Stimulated activated CD4-positive, alpha-beta T cell treated with anti-CD3 and anti-CD28 coated beads, Interleukin-1b, Interleukin-23, amount 100 ng/mL, for 1 hour (primary cell): ENCODE measurements at places on chromosomes 5 and 9.

DNA sequence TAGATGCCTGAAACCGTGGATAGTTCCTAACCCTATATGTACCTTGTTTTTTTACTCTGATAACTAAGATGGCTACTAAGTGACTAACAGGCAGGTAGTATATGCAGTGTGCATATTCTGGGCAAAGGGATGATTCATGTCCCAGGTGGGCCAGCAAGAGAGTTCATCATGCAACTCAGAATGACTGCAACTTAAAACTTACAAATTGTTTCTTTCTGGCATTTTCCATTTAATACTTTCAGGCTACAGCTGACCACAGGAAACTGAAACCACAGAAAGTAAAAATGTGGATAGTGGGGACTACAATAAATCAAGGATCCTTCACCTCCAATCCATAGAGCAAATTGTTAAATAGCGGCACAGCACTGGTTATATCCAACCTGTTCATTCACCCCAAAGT, 30.7 kb upstream of the VCAN start:
- no peak for DNase-seq

GRCh38 chr5:52560366-52560765, 227.3 kb upstream of the ITGA1 start:
- DNase-seq: no peak

DNA sequence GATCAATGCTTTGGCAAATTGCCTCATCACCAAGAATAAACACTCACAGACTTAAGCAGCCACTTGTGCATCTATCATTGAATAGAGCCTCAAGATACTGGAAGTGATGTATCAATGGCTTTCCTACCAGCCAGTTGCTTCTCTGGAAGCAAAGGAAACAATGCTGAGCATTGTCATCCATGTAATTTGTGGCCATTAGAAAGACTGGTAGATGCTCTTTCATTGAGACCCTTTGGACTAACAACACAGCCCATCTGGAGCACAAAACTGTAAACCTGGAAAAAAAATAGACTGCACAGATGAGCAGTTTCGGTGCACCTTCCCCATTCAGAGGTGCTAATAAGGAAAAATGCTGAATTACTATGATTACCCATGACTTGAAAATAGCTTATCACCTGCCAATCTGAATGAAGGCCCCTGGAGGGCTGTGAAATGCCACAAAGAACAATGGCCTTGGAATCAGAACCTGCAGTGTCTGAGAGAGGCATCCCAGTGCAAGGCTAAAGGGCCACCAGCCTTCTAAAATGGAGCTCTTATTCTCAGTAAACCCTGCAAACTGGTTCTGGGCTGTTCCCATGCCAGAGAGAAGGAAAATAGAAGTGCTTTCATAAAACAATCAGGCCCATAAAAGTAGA, 127.5 kb downstream of the RFK start:
- DNase-seq: no peak

DNA sequence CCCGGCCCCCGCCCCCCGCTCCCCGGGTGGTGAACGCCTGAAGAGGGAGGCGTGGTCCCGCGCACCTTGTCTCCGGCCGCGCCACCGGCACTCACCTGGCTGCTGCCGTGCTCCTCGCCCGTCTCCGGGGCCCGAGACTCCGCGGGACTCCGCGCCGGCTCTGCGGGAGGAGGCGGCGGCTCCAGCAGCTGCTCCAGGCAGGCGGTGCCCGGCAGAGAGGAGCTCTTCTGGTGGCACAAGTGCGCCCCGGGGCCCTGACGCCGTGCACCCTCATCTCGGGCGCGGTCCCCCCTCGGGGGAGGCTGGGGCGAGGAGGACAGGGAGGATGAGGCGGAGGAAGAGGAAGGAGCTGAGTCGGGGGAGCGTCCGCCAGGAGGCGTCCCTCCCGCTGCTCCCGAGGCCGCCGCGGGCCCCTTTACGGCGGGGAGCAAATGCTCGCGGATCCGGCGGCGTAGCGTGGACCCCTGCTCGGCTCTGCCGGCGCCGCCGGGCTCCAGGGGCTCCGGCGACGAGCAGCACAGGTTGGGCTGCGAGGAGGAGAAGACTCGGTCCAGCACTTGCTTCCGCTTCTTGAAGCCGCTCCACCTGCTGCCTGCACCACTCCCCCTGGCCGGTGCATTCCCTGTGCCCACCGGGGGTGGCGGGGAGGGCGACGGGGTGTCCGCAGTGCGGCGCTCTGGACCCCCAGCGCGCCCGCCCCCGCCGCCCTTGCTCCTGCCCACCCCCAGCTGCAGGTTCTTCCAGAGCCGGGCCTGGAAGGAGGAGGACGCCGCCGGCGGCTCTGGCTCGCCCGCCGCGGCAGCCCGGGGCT, 928 bp downstream of the MCTP1 start:
- DNase-seq: no peak

DNA sequence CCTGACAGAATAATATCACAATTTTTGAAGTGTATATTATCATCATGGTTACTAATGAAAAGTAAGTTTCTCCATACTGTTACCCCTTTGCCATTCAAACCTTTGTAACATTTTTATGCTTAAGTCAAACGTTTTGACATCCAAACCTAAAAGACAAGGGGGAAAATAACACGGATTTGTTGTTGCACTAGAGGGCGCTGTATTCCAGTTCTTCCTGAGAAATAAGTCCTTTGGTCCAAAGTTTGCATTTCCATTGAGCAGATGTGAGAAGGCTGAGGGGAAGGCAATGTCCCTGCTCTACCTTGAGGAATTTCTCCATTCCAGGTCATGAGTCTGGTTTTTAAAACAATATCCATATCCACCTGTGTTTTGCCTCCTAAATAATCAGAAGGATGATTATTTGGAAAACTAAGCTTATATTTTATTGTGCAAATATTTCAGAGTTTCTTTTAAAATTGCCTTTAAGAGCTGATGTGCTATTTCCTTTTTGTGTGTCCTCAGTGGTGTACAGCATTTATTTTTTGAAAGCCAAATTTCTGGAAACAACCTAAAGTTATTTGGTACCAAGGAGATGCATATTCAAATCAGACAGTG, 9.7 kb downstream of the LECT2 start:
- DNase-seq: no peak
